GM23248 (cell line): ENCODE measurements at places on chromosomes 2 and 18.

- no peak for DNase-seq
Observed at GRCh38 chr18:51523671-51524070, 326.2 kb upstream of the MEX3C start.

- DNase-seq = no peak
Observed at GRCh38 chr2:135821190-135821589, 15.8 kb downstream of the LCT start.

DNA sequence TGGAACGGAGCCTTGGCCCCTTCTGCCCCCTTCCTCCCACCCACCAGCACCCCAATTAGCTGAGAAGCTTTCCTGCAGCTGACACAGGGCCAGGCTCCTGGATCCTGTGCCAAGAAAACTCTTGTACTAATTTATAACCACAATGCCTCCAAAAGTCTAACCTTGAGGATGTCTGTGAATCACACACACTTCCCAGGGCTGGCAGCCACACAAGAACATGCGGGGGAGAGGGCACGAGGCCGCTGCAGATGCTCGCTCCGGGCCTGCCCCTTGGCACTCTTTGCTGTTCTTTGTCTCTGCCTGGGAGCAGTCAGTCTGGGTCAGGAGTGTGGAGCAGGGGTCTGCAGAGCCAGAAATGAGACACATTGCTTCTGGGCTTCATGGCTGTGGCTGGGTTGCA is 62.7 kb upstream of the KIF5C start:
- peak; percentile 70 for DNase-seq

GRCh38 chr18:10023853-10024570 is 110.2 kb downstream of the VAPA start:
- no peak for DNase-seq

DNA sequence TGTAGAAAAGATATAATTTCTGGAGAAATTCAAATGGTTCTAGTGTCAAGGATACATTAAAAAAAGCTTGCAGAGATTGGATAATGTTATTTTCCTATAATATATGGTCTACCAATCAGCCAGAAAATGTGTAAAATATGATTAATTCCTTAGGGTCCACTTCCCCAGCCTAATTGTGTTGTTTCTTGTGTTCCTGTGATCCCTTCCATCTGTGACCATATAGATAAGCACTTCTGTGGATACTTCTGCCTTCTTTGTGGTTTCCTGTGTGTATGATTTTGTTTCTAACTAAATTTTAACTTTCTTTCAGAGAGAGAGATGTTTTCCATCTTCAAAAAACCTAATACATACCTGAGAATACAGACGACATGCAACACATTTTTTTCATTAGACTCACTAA is 367.1 kb upstream of the PIK3C3 start:
- no peak for DNase-seq

- peak; percentile 94 for DNase-seq
Observed at GRCh38 chr18:24397694-24398368, at the start of gene OSBPL1A. TSS of gene OSBPL1A (minus strand) at chr18:24397824. CDS start at chr18:24377533, 20,291 bp downstream.

DNA sequence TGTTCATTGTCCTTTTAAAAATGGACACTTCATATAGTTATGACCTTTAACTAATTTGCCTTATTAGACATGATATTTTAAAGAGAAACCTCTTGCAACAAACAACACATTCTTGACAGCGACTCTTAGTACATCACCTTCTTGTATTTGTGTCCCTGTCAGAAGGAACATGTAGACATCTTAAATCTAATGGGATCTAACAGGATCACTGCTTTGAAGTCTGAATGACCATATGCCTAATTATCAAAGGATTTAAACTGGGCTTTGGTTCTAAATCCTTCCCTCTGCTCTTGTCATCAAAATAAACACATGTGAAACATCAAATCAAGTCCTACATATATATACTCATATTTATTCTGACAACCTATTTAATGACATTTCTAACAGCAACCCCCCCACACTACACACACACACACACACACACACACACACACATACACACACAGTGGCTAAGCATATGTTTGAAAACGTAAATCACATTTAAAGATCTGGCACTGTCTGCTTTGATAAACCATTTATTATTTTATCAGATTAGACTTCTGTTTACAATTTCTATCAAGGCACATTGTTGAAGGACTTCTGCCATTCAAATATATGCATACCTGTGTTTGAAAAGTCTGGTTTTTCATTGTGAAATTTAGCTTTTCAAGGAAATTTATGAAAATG is 4.2 kb downstream of the GALNT13 start:
- no peak for DNase-seq

GRCh38 chr2:219497495-219498279 is 1.0 kb upstream of the GMPPA start:
- peak; percentile 94 for DNase-seq

DNA sequence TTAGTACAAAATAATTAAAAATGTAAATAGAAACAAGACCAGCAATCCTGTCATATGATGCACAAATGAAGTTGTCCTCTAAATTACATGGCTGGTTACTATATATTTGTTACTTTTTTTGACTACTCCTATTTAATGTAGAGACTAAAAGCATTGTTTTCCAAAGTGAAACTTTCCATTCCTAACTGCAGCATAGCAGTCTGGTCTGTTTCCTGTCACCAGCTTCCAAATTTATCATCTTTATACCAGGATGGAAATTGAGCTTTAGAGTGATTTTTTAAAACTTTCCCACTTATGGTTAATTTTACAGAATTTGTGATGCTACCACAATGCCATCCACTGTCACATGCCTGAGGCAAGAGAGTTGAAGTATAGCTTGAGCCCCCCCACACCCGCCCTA is 33.5 kb upstream of the RAB27B start:
- DNase-seq = no peak

GRCh38 chr2:240480834-240481623 is 45.6 kb downstream of the GPC1 start:
- DNase-seq = no peak

- DNase-seq = no peak
Observed at GRCh38 chr18:79848579-79849327, 51.0 kb downstream of the KCNG2 start.

DNA sequence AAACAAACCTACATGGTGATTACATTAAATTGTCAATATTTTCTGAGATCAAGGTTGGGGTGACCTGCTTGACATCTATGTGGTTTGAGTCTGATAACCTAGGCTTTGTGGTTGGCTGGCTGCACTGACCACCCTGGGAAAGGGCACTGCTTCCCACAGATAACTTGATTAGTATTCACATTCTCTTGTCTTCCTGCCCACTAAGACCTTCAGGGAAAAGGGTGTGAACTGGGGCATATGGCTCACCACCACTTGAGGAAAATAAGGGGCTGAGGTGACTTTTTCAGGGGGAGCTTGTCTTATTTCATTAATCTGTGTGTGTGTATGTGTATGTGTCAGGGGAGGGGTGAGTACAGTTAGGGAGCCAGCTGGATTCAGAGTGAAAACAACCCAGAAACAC is 1.5 kb downstream of the SMYD1 start:
- DNase-seq = no peak

DNA sequence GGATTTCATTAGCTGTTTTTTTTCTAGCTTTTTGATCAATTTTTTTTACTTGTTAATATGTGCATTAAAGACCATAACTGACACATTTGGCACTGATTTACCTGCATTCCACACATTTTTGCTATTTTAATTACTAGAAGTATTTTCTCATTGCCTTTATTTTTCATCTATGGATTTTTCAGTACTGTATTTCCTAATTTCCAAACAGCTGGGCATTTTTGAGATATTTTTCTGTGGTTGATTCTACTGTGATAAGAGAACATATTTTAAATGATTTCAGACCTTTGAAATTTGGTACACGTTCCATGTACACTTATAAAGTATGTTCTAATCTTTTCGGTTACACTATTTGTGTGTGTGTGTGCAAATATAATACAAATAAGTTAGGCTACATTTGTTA is 135.3 kb downstream of the PARD3B start:
- no peak for DNase-seq

DNA sequence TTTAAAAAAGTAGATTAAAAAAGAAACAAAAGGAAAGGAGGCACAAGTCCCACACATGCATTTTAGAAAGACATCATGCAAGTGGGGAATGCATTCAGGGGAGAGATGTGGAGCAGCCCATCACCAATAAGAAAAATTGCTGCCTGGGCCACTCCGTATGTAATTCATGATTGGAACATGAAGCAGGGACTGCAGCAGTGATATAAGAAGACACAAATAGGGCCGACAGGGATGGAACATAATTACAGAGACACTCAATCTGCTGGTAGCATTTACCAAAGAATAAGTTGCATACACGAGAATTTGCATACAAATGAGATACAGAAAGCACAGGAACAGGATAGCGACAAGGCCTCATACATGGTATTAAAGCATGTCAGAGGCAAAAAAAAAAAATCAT is 6.5 kb upstream of the AFF3 start:
- DNase-seq = no peak

GRCh38 chr2:162368494-162368893 is 24.6 kb downstream of the GCA start:
- DNase-seq = no peak

GRCh38 chr2:218622606-218623365 is 15.1 kb downstream of the PLCD4 start:
- DNase-seq = peak; percentile 26

- no peak for DNase-seq
Observed at GRCh38 chr18:80178935-80179818, 68.1 kb downstream of the PARD6G start.

- peak; percentile 1 for DNase-seq
Observed at GRCh38 chr2:210558708-210559107, 2.3 kb downstream of the CPS1 start.

- no peak for DNase-seq
Observed at GRCh38 chr2:145289946-145290345, 770.0 kb upstream of the ZEB2 start.

- peak; percentile 68 for DNase-seq
Observed at GRCh38 chr2:26346454-26347053, at the start of gene ADGRF3. TSS of gene ADGRF3 (minus strand) at chr2:26346789. CDS start at chr2:26346234, 555 bp downstream.

DNA sequence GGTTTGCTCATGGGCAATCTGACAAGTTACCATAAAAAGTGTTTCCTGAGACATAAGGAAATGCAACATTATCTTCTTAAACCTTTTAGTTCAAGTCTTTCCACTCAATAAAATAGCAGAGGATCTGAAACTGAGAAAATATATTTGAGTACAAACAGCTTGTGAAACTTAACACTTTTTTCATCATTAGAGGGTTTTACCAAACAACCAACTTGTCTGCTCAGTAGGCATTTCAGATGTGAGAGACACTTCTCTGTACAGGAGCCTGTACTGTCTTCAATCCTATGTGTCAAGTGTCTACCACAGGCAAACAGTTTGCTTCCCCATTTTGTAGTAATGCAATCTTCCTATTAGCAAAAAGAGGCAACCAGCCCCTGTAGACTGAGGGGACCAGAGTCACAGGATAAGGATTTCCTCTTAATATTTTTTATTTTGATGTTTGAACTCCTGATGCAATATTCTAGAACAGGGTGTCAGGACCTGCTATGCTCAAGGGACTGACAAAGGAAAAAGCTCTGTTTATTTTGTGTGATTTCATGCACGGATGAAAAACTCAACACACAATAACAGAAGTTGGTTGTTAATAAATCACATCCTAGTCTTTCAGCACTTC is 159.1 kb upstream of the LHCGR start:
- no peak for DNase-seq
